ENCODE measurements at places on chromosomes 3 and 15.
A peak's percentile ranks its signal among the peaks of the same experiment; 100 is the strongest.

- DNase-seq, result no peak
These were observed 589.7 kb upstream of the KCNMB2 start for GRCh38 chr3:177946497-177946896.

GRCh38 chr15:89740137-89740536, 10.9 kb downstream of the MESP1 start:
- peak; percentile 45 for DNase-seq

- no peak for DNase-seq
These were observed 8.0 kb downstream of the TMEM45A start for GRCh38 chr3:100500320-100500880.

GRCh38 chr3:195571361-195571760, 12.4 kb downstream of the APOD start:
- DNase-seq, result no peak

GRCh38 chr3:37107846-37108245, 66.5 kb downstream of the LRRFIP2 start:
- DNase-seq, result no peak

DNA sequence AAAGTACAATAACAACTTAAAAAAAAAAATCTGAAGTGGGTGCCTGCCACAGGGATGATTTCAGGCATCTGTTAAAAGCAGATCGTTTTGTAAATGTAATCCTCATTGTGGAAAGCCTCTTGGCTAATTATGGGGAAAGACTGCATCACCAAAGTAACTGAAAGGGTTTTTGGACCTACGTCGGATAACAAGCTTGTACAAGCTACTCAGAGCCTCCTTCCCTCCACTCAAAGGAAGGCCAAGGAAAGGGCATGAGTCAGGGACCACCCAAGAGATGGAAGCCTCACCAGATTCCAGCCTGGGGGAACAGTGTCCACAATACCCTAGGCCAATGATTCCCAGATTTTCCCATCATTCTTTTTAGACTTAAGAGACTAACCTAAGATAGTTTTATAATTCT, 84.3 kb downstream of the ATP1B3 start:
- no peak for DNase-seq

- DNase-seq, result no peak
These were observed 6.2 kb upstream of the ATP13A4 start for GRCh38 chr3:193560870-193561269.

DNA sequence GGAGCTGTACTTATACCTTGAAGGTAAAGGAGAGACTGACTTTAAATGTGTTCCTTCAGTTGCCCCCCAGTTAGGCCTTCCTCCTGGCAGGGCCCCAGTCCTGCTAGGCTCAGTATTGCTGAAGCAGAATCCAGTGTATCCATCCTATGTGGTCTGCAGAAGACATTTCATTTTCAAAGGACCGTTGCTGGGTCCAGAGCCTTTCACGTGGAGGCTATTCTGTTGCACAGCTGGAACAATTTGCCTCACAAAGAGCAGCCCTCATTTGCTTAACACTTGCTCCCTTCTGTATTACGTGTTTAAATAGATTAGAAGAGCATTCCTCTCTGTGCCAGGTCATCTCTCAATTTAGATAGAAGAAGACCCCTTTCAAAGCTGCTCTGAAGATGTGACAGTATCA, 78.9 kb upstream of the CFAP20DC start:
- DNase-seq, result no peak

DNA sequence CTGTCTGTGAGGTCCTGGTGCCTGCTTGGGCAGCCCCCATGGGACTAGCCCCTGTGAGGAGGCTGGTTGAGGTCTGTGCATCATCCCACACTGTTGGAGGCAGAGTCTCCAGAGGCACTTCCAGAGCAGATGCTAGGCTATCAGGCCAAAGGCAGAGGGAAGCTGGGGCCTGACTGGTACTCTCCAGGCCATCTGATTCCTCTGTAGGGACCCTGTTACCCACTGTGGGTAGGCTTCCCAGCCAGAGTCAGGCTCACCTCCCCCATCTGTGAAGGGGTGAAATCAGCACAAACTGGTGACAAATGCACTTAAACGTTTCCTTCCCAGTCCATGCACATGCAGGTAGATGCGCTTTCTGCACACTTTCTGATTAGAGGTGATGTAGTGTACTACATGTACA, 212.6 kb upstream of the TOPAZ1 start:
- DNase-seq, result no peak

DNA sequence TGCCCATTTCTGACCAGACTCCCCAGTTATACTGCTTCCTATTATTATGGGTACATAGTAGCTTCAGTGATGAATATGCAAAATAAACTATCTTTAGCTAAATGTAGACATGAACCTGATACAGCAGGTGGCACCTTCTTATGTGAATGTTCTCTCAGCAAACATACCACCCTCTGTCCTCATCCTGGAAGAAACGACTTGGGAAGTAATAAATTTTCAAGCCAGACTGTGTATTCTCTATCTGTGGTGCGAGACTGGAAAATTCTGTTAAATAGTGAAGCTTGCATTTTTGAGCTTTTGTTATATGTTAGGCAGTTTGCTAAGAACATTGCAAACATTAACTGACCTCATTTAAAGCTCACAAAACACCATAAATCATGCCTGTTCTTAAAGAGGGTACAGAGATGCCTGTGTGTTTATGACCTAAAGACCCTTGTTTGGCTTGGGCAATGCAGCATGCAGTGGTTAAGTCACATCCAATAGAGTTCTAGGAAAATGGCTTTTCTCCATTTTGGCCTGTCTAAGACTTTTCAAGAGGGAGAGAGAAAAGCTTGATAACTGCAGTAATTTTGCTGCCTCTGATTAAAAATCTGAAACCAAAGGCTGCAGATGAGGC, 287.1 kb downstream of the NEK10 start:
- no peak for DNase-seq

DNA sequence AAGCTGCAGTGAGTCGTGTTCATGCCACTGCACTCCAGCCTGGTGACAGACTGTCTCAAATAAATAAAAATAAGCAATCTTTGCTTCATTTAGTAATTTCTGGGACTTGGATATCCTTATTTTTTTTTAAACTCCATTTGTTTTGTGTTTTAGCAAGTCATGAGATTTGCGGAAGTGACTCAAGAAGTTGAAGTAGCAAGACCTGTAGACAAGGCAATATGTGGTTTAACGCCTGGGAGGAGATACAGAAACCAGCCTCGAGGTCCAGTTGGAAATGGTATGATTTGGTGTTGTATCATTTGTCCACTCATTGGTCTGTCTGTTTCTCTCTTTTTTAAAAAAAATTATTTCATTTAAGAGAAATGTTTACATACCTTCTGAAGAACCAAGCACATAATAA, 16.6 kb upstream of the RPLP1 start:
- no peak for DNase-seq

- no peak for DNase-seq
These were observed 238.2 kb downstream of the GREM1 start for GRCh38 chr15:32956006-32956405.

DNA sequence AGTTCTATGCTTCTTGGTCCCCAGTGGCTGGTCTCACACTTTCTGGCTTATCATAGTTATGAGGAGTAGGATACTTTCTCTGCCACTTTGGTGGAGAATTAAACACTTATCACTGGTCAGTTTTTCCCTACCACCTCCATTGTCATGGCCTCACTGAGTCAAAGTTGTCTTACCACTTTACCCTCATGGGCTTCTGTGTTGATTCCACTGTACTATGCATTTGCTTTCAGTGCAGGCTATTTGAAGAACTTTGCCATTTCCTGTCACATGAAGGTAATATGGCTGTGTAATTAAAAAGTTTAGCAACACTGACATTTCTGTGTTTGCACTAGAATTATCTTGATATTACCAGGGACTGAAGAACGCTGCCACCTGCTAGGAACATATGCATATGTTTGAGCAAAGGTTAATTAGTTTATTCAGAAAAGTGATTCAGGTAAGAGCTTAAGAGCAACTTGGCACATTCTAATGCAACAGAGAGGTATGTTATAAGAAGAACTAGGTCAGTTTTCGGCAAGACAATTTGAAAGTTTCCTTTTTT, 377.3 kb downstream of the PDCD6IP start:
- no peak for DNase-seq
